Diencephalon (tissue), 1 donor: ENCODE measurements at places on chromosomes 16 and 17. TPM values are rescaled to one million over a fixed set of nuclear protein-coding genes. Genes with fewer than 3 reads are reported as not detected.

CD300LF gene
- 0.46 TPM for total RNA-seq

MARVELD3 gene
- 0.69 TPM for total RNA-seq

PYY gene
- total RNA-seq = not detected

CCL1 gene
- total RNA-seq = not detected

ENDOV gene
- 24.0 TPM for total RNA-seq

HP gene
- total RNA-seq = 0.23 TPM

CDH13 gene
- total RNA-seq = 42.7 TPM
